ENCODE measurements at places on chromosomes 7 and 10.
A peak's percentile ranks its signal among the peaks of the same experiment; 100 is the strongest.

DNA sequence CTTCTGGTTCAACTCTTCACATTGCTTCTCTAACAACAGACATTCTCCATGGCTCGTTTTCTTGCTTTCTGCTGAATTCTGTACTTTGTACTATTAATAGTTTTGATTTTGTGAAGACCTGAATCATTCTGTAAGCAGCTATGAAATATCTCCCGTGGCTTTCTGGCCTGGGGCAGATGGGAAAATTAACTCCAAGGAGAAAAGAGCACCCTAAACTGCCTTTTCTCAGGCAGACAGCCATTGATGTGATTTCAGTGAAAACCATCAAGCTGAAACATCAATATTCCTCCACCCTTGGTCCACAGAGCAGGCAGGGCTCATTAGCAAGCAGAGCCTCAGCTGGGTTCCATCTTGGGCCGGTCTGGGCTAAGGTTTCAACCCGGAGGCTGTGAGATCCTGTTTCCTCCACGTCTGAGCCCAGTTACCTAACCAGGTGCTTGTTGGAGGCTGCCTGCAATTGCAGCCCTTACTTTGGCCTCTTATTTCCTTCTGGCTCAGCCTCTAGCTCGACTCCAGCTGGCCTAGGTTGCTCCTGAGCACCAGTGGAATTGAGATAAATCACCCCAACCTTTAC, 21.1 kb upstream of the EZH2 start:
- no peak overlapping the region for H3K4me3 ChIP-seq
- no peaks in the 10 kb centered on the region for H3K36me3 ChIP-seq
- no peak for DNase-seq
- H3K4me1 ChIP-seq, result peaks cover 22% of the 10 kb centered on the region

DNA sequence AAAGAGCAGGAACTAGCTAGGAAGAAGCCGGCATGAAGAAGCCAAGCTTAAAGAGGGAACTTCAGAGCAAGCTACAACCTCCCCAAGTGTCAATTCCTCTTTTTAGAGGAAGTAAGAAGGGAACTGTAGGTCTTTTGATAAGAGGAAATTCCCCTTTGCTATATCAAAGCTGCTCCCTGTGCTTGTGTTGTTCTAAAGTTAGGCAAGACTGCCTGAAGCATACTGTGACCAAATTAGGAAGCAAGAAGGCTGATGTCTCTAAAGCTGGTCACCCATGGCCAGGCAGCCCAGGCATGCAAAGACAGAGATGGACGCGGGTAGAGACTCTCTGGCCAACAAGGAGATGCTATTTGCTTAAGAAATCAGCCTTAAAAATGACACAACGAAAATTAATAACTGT, 87.9 kb downstream of the RNF216 start:
- H3K27ac ChIP-seq, result peak overlapping the region; percentile 64
- H3K36me3 ChIP-seq, result peaks cover 26% of the 10 kb centered on the region
- no peaks in the 10 kb centered on the region for H3K27me3 ChIP-seq
- H3K4me3 ChIP-seq, result peak overlapping the region; percentile 32
- peaks cover 81% of the 10 kb centered on the region for H3K4me1 ChIP-seq

- H3K36me3 ChIP-seq, result no peaks in the 10 kb centered on the region
- no peaks in the 10 kb centered on the region for H3K4me1 ChIP-seq
- H3K4me3 ChIP-seq, result no peak overlapping the region
- H3K27ac ChIP-seq, result no peak overlapping the region
These were observed 211.6 kb upstream of the MAGI2 start for GRCh38 chr7:79664884-79665676.

DNA sequence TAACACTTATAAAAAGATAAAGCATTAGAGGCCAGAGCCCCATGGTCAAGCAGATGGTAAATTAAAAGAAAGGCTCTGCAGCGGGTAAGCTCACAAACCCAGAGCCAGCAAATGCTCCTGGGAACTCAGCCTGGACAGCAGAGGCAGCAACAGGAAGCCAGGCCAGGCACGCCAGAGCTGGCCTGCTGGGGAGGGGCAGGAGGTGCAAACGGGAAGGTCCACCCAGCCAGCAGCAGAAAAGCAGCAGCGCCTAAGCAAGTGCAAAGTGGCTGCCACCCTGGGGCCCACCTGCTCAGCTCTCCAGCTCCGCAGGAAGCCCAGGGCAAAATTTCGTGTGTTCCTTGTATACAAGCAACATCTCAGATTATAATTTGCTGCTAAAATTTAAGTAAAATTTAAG, 82.7 kb upstream of the GPR22 start:
- H3K4me3 ChIP-seq, result no peak overlapping the region
- H3K27me3 ChIP-seq, result peaks cover 4% of the 10 kb centered on the region
- peaks cover 12% of the 10 kb centered on the region for H3K36me3 ChIP-seq
- peaks cover 83% of the 10 kb centered on the region for H3K4me1 ChIP-seq
